A549 treated with Mapracorat at 1 μM for 4 hours (cell line): ENCODE measurements at places on chromosomes 16 and 17. TPM values are rescaled to one million over a fixed set of nuclear protein-coding genes. Genes with fewer than 3 reads are reported as not detected.

The CRISPLD2 gene
- total RNA-seq, result 2.8 to 3.5 TPM (median 3.0 TPM) in 5 replicates

The PRR15L gene
- total RNA-seq, result 2.1 to 3.1 TPM (median 2.3 TPM) in 5 replicates

The GLIS2 gene
- total RNA-seq, result 21.3 to 28.3 TPM (median 25.8 TPM) in 5 replicates

The HBA2 gene
- 0.47 to 0.97 TPM (median 0.68 TPM) in 4 of 5 replicates, not detected in the other for total RNA-seq

The FN3K gene
- total RNA-seq, result 7.2 to 9.8 TPM (median 8.6 TPM) in 5 replicates

The KRT13 gene
- 0.12 to 0.41 TPM (median 0.37 TPM) in 5 replicates for total RNA-seq

The SLC39A11 gene
- total RNA-seq, result 14.3 to 16.3 TPM (median 15.5 TPM) in 5 replicates

The HOXB1 gene
- total RNA-seq, result not detected in 5 replicates

The CLEC19A gene
- 0.11 to 0.32 TPM (median 0.19 TPM) in 4 of 5 replicates, not detected in the other for total RNA-seq

The KARS1 gene
- 162 to 170 TPM (median 169 TPM) in 5 replicates for total RNA-seq

The GGA3 gene
- total RNA-seq, result 23.4 to 33.3 TPM (median 27.7 TPM) in 5 replicates

The TPSG1 gene
- total RNA-seq, result not detected in 5 replicates

The SPN gene
- total RNA-seq, result not detected in 5 replicates

The KRTAP3-2 gene
- 0.22 to 0.42 TPM (median 0.37 TPM) in 3 of 5 replicates, not detected in the others for total RNA-seq

The ZG16 gene
- total RNA-seq, result not detected in 5 replicates
